ENCODE measurements at places on chromosomes 12 and 14.
A peak's percentile ranks its signal among the peaks of the same experiment; 100 is the strongest.

GRCh38 chr12:87870061-87870460, 159.1 kb downstream of the C12orf50 start:
- DNase-seq = no peak

DNA sequence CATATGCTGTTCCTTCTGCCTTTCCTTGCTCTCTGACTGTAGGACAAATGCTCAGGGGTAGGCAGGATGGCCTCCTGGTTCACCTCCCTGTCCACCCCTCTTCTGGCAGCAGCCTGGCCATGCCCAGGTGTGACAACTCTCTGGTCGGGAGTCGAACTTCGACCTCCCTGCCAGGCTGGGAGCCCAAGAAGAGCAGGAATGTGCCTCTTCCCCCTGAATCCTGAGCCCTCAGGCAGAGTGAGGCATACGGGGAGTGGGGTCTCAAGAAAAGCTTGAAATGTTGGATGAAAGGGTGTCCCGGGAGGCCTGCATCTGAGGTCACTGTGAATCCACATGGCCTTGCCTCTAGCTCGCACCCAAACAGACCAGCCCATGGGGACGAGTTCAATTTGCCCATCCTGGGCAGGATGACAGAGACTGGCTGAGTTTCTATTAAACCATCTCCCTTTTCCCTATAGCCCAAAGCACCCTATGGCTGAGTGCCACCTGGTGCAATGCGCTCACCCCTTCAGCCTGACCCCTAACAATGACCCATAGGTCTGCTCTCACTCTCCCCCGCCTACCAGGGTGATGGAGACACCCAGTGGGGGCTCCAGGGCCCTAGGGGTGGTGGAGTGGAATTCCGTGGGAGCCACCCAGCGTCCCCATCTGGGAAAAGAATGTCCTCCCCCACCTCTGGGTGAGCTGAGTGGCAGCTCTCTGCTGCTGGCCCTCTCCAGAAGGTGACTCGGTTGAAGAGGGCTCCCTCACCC, 52.9 kb upstream of the DIO3 start:
- DNase-seq = no peak

DNA sequence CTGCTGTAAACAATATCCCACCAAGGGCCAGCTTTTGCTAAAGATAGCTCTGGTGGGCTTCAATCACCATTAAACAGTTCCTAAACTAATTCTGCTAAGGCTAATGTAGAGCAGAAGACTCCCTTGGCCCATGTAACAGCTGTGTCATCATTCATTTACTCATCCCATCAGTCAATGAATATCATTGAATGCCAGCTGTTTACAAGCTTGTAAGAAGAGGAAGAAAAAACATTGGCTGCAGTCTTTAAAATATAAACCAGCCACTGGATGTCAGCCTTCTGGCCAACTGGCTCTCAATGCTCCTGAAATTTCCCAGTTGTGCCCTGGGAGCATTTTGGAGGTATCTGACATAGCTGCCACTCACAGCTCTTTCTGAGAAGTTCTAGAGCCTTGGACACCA, 18.0 kb upstream of the MAP3K9 start:
- DNase-seq = no peak

DNA sequence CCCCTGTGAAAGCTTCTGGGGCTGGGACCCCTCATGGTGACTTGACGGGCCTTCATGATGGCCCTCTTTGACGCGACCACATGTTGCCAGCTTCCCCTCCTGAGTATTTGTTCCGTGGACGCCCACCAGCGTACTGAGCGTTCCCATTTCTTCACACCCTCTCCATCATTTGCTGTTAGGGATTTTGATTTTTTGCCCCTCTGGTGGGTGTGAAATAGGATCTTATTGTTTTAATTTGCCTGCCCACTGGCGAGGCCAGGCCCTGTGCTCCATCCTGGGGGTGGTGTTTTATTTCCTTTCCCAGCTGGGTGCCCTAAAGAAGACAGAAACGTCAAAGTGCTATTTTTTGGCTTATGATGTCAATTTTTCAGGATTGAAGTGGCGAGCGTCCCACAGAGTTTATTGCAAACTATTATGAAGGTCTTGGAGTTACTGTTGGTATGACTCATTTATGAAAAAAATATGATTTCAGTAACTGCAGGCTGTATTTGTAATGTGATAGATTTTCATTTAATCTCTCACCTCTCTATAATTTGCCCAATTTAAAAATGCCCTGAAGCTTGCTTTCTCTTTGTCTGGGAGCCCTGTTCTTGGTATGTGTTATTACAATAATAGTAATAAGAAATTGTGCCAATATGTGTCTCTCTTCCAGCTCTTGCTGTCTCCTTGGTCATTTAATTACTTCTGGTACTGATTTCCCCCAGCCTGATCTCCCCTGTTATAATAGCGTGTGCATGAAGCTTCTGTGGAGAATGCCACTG, 99.6 kb downstream of the SLC25A47 start:
- no peak for DNase-seq

GRCh38 chr14:53148671-53149070, 4.5 kb downstream of the DDHD1 start:
- DNase-seq = no peak

DNA sequence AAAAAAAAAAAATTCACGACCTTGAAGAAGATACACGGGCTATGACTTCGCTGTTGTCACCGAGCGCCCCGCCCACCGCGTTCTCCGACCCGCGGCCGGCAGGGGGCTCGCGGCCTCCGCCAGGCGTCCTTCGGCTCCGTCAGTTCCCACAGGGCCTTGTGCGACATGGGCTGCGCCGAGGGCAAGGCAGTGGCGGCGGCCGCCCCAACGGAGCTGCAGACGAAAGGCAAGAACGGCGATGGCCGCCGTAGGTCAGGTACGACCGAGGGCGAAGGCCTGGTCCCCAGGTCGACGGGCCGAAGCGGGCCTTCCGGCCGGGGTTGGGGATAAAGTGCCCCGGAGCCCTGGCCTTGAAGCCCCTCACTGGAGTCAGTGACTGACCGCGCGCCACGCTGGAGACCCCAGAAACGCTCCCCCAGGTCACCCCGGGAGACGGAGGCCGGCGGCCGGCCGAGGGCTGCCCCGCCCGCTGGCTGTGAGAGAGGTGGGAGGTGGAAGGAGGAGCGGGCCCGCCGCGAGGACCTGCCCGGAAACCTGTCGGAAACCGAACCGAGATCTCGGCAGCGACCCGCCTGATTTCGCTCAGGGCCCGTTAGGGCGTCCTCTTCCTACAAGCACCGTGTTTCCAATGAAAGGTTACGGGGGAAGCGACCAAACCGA, at the start of gene TXNRD1:
TSS of gene TXNRD1 (plus strand) at position 142 of the 660 bp plus-strand sequence. CDS start at position 166, 24 bp downstream.
- peak; percentile 62 for DNase-seq

DNA sequence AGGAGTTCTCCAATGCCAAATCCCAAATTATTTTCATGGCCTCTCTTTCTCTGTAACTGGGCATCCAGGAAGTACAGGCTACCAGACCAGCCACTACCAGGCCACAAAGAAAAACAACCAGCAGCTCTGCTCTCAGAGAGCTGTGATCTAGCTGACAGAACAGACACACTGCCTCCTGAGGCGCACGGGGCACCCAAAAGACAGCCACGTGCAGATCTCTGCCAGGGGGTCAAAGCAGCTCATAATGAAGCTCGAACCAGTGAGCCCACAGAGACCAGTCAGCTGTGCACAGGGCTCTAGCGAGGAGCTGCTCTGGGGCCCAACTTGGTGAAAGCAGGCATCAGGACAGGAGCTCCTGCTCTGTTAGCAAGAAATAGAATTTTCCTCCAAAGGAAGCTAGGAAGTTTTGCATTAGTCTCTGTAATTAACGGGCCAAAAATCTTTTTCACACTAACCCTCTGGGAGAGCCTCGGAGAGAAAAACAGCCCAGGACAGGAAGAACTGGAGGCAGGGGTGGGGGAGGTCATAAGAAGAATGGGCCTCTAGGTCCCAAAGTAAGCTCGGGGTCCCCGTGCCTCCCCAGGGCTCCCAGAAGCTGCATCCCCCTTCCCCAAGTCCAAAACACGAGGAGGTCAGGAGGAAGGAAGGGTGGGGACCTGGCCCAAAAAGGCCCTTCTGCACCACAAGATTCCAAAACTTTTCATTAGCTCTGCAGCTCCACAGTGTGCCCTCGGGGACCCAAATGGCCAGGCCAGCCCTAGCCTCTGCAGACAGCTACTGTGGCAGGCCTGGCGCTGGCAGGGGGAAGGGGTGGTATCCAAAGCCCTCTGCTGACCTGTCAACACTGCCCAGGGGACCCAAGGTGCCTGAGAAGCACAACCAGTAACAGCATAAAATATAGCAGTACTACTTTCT, 30.2 kb downstream of the ACTN1 start:
- DNase-seq = no peak

DNA sequence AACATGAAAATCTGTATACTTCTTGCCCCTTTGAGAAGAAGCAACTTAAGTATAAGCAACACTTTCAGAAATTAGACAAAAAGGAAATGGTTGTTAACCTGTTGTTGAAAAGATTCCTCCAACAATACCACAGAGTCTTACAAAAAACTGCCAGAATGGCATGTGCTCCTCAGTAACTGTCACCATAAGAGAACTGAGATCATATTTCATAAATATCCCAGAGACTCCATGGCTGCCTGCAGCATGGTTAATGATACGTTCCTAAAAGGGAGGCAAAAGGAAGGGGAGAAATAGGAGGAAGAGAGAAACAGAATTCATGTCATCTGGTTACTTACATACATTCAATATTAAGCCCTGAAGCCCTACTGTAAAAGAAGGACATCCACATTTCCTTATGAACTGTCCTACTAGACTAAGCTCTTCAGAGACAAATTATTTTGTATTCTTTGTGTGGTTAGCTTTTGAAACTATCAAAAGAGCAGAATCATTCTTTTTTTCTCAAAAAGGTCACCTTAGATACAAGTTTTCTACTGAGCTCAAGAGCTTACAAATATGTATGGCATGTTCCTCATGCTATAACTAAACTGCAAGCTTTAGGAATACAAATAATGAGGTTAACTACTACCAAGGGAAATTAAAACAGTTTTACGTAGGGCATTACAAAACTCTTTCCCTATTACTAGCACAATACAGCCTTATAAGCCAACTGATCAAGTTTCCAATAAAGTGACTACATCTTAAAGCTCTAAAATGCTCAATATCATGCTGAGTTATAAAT, 37.8 kb downstream of the ERGIC2 start:
- no peak for DNase-seq

- DNase-seq = no peak
Observed at GRCh38 chr12:32435921-32436705, 36.8 kb downstream of the FGD4 start.

GRCh38 chr12:111330800-111331752, 37.8 kb downstream of the PHETA1 start:
- DNase-seq = no peak

All from stimulated activated CD8-positive, alpha-beta memory T cell treated with anti-CD3 and anti-CD28 coated beads, Interleukin-7, amount 100 ng/mL, for 24 hours (primary cell).